Activated CD4-positive, CD25-positive, alpha-beta regulatory T cell treated with anti-CD3 and anti-CD28 coated beads, Interleukin-2, amount 50 U/mL, for 16 hours (primary cell): ENCODE measurements at places on chromosomes 5 and 9.

DNA sequence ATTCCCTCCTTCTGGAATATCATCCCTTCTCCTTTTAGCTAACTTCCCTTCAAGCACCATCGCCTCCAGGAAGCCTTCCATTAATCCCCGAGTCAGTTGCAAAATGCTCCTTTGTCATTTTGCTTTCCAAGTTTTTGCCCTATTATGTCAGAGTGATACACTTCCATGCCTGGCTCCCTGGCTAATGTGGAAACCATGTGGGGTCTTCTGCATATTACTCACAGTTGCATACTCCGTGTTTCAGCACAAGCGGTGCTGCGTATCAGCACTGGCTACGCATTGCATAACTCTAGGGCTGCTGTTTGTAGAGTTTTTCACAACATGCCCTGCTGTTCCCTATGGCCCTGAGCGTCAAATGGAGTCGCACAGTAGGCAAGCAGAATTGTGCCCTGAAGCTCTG, 1.9 kb downstream of the TEX53 start:
- DNase-seq, result no peak

DNA sequence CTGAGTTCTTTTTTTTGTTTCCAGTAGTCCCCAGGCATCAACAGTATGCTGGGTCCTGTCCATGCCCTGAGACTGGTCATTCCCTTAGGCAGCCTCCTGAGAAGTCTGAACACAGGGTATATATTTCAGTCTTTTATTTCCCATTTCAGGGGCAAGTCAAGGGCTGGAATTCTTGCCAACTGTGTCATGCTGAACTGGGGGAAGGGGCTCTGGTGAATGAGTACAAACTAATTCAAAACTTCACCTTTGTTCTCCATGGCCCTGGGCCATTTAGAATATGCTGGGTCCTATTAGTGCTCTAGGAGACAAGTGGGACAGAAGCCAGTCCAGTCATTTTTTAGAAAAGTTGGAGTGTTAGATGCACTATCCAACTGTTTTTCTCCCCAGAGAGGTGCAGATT, 170.3 kb downstream of the TMC1 start:
- DNase-seq, result no peak

DNA sequence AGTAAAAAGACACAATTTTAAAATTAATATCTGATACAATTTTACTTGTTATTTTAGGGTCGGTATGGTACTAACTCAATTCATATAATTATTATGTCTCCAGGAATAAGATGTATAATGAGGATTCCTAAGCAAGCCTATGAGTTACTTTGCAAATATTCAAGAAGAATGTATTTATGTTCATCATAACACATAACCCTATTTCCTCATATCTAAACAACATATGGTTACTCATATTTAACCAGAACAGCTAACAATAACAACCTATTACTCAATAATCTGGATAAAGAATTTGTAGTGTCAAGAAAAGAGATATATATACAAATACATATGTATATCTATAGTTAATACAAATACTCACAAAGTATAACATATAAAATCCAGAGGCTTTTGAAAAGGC, 285.9 kb downstream of the ARL15 start:
- DNase-seq, result no peak

GRCh38 chr5:151676719-151677118, 10.0 kb downstream of the SPARC start:
- DNase-seq, result no peak

DNA sequence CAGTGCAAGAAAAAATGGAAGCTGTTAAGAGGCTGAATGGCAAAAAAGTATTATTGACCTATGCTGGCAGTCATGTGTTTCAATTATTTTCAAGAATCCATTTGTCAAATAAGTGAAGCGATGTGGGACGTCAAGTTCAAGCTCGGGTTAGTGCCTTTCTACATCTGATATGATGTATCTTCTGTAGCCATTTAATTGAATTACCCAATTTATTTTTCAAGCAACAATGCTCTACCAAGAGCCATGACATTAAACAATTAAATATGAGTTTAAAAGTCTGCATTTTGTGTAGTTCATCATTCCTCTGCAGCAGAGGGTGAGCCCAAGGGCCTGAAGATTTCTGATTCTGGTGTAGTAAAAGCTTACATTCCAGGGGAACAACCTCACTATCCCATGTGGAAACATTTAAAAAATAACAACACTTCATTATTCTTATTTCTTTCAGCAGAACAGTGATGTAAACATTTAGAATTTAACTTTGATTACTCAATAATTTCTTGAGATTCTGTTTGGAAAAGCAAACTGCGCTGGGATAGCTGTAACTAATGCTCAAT, 619.7 kb upstream of the ARRDC3 start:
- DNase-seq, result no peak

DNA sequence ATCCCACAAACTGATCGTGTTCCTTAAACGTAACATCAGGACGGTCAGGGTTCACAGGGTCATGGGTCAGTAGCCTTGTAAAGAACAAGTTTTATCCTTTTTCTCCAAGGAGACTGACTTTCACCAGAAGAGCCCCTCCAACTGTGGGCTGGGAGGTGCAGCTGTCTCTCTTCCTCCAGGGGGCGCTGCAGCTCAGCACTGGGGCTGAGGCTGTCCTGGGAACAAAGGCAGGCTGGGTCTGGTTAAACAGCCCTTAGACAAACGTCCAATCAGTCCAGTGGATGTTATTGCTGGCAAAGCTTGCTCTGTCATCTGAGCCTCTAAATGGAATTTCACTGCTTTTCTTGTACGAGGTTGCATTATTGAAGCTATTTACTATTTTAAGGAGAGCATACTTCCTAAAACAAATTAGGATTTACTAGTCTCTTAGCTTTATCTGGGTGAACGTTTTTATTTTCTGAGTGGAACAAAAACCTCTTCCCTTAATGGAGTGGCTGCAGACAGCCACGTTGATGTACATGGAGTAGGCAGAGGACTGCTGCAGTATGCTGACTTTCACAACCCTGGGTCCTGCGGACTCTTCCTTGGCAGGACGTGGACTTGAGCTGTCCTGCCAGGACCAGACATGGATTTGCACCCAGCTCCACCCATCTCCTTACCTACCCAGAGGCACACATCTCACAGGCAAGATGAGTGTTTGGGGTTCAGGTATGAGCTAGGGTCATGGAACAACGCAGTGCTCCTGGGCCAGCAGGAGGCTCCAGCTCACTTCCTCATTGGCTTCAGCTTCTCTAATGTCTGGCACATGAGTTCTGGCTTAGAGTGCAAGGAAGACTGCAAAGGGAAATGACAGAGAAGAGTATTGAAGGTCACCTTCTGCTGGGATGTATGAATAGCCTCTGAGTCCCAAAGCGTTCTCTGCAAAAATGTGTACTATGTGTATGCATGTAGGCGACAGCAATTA, 7.8 kb downstream of the EXOSC2 start:
- peak; percentile 55 for DNase-seq

GRCh38 chr9:26605367-26605766, 287.2 kb downstream of the CAAP1 start:
- no peak for DNase-seq

GRCh38 chr5:174154559-174154958, 109.1 kb downstream of the NSG2 start:
- no peak for DNase-seq

GRCh38 chr5:140602147-140602546, 30.8 kb downstream of the CD14 start:
- DNase-seq, result no peak

DNA sequence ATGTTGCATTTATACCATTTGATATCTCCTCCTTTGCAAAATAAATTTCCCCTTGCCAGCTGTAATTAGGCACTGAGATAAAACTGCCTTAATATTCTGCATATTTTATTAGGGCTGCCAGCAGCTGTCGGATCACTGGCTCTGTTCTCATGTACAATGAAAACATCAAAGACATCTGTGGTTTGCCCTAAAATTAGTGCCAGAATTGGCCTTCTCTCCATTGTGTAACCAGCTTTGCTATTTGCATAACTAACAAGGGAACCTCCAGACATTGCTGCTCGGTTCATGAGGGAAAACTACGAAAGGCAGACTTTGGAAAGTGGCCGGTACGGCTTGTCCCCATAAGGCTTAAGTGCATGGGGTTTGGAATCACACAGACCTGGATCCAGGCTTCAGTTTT, 45.5 kb upstream of the KIF2A start:
- no peak for DNase-seq

DNA sequence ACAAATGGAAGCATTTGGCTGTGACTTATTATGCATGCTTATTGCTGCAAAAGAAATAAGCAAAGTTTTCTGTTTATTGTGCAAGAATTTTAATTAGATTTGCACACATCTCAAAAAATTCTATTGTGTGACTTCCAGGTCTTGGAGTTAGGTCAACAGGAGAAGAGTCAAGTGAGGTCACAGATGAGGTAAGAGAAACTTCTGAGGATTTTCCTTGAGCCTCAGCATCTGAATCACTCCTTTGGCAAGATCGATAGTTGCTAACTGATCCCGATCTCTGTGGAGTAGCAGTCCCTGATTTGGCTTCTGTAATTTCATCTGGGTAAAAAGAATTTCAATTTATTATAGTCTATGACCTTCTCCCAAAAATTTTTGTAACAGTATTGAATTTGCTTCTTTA, 6.9 kb upstream of the TTC33 start:
- DNase-seq, result no peak

GRCh38 chr5:141757402-141757801, 75.4 kb upstream of the ARAP3 start:
- DNase-seq, result no peak

DNA sequence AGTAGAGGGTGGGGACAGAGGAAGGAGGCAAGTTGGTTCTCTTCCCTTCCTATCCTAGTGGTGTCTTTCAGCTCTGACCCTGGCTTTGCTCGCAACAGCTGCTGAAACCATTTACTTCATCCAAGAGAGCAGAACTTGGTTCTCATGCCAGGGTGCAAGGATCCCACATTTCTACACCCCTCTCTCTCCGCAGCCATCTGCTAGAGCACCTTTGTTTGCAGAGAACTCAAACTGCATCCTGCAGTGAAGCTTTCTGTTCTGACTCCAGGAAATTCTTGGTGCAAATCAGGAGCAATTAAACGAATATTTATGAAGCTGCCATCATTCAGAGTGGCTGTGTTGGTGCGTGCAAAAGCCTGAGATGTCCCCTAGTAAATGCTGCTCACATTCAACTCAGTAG, 31.9 kb downstream of the NEUROG1 start:
- DNase-seq, result no peak

DNA sequence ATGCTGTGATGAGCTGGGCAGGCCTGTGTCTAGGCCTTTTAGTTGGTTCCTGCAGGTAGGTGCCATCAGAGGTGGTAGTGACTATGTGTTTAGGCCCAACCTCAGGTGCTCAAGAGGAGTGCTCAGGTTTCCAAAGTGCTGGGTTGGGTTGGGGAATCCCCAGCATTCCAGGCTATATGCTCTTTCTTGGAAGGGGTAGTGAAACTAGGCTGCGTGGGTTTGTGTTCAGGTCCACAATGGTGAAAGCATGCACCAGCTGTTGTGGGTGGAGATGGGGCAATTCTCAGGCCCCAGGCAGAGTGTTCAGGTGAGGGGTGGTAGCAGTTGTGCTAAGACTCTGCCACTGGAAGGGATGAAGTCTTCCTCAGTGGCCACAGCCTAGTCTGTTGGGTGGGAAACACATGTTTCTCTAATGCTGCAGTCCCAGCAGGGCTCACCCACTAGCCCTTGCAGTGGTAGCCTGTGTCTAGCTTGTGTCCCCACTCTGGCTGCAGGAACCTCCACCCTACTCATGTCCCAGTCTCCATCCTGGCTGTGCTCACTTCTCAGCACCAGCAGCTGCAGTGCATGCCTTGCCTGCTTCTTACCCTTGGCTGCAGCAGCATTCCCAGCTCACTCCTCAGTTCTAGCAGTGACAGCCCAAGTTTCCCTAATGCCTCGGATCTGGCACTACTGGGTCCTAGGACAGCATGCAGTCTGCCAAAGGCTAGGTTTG, 78.9 kb downstream of the FAM170A start:
- no peak for DNase-seq

- no peak for DNase-seq
Observed at GRCh38 chr5:136656811-136657210, 291.5 kb upstream of the TRPC7 start.

DNA sequence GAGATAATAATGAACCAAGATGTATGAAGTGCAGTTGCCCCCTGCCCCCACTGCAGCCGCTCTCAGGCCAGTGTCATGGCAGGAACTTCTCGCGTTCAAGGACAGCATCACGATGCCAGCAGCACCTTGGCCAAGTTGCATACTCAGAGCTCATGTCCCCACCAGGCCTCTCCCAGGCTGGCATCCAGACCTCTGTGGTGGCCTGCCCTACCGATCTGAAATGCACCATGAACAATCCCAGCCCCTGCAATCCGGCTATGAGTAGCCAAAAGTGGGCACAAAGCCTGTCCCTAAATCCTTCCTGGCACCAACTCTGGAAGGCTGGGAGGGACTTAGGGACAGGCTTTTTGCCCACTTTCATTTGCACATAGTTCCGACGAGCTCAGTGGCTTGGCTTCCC, 140.9 kb downstream of the PAX5 start:
- no peak for DNase-seq

DNA sequence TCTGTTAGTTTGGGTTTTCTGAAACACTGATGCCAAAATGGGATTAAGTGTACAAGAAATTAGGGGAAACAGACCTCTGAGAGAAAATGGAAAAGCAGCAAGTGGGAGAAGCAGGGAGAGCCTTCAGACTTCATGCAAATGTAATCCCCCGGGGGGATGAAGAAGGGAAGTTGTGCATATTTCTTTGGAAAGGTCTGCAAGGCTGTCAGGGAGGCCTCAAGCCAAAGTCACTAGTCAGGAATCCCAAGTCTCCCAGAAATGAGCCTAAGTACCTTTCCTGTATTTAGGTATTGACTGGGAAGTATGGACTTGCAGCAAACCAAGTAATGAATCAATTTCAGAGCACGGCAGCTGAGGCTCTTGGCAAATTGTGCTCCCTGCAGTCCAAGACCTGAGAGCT, 2.2 kb downstream of the FTMT start:
- DNase-seq, result no peak

- DNase-seq, result no peak
Observed at GRCh38 chr5:148297731-148298130, 14.5 kb upstream of the SPINK7 start.

DNA sequence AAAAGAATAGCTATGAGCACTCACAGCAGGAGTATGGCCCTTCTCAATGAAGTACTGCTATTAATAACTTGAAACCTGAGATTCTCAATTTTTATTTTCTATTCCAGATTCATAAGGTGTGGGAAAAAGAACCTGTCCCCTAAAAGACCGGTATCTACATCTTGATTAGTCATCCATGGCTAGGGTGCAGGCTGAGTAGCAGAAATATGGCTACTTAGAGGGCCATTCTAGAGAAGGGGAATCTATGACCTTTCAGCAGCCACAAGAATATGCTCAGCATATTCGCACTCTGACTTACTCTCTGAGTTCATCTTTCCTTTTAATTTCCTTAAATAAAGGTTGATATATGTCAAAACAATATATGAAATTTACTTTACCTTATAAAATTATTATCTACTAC, 27.7 kb downstream of the WDR36 start:
- no peak for DNase-seq

DNA sequence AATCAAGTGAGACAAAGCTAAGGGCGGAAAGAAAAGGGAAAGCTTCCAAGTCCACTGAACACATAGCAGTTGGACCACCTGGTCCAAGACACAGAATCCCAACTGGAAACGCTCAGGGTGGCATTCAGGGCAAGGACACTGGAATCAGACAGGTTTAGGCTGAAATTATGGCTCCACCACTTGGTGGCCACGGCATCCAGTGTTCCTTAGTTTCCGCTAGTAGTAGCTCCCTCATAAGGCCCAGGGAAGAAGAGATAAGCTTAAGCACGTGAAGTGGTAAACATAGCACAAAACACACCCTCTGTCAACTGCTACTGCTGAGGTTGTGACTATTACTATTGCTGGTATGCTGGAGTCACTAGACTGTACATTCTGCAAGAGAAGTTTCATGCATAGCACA, 209.4 kb downstream of the GLIS3 start:
- no peak for DNase-seq
